AML-193 (cell line): ENCODE measurements at places on chromosomes 2 and 18.

GRCh38 chr2:129443235-129443864, 536.1 kb upstream of the RAB6C start:
- peak; percentile 39 for DNase-seq

- DNase-seq = no peak
Observed at GRCh38 chr2:36420569-36421181, 65.1 kb downstream of the CRIM1 start.

DNA sequence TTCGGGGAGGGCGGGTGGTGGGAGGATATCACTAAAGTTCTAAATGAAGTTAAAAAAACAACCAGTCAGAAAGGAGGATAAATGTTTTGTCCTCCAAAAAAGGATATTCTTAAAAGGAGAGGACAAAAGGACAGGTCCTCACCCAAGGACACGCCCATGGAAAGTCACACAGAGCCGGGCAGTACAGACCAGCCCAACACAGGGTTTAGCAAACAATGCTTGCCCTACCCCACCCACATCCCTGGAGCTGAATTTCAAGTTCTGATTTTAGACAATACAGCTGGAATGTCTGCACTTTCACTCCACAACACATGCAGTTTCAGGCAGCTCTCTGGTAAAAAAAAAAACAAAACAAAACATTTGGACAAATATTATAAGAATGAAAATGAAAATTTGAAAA, 67.9 kb downstream of the SLC9A4 start:
- no peak for DNase-seq

DNA sequence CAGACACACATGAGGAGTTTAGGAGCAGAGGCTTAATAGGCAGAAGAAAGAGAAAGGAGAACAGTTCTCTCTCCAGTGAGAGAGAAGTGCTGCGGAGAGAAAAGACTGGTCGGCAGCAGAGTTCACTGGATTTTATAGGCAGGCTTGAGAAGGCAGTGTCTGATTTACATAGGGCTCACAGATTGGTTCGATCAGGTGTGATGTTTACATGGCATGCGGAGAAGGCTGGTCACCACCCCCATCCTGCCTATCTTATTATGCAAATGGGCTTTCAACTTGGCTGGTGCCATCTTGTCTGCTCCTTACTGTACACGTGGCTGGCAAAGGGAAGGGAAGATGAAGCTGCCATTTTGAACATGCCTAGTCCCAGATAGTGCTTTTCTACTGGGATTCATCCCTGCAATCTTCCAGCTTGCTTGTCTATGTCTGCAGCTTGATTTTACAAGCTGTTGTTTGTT, 113.4 kb downstream of the AP1S3 start:
- DNase-seq = no peak
